GM04504 (cell line): ENCODE measurements at places on chromosomes 7 and 10.

GRCh38 chr7:113368256-113368655 is 249.9 kb upstream of the SMIM30 start:
- no peak for DNase-seq

- DNase-seq, result no peak
Measured at GRCh38 chr7:116193329-116194087, 16.8 kb upstream of the TES start.

GRCh38 chr10:49653273-49653929 is 26.1 kb upstream of the C10orf53 start:
- no peak for DNase-seq

- DNase-seq, result no peak
Measured at GRCh38 chr10:80730522-80730921, 192.8 kb downstream of the SH2D4B start.

- no peak for DNase-seq
Measured at GRCh38 chr7:860149-860548, 16.2 kb upstream of the GET4 start.

GRCh38 chr10:78512205-78512550 is 478.5 kb downstream of the RPS24 start:
- no peak for DNase-seq

DNA sequence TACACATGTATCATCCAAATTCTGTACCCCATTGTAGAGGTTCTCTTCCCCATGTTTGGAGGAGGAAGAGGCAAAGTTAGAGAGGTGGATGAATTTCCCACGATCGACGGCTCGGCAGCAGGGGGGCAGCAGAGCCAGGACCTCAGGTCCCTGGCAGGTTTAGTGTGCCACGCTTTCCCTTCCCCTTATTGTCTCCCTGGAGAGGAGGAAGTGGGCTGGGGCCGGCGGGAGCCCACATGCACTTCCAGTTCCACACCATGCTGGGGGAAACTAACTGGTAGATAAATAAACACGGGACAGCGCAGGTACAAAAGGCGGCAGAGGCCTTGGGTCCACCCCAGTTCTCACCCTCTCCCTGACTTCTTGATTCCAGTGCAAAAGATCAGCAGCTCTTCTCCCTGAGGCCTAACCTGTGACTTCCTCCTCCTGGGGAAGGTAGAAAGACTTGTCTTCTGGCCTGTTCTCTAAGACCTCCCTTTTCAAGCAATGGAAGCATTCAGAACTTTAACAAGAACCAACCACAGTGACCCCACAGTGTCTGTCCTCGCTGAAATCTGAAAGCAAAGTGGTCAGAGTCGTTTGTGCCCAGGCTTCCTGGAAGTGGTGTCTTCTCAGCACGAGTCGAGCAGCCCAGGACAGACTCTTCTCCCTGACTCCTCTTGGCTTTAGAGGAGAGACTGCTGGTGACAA is 30.5 kb upstream of the SRGN start:
- no peak for DNase-seq

DNA sequence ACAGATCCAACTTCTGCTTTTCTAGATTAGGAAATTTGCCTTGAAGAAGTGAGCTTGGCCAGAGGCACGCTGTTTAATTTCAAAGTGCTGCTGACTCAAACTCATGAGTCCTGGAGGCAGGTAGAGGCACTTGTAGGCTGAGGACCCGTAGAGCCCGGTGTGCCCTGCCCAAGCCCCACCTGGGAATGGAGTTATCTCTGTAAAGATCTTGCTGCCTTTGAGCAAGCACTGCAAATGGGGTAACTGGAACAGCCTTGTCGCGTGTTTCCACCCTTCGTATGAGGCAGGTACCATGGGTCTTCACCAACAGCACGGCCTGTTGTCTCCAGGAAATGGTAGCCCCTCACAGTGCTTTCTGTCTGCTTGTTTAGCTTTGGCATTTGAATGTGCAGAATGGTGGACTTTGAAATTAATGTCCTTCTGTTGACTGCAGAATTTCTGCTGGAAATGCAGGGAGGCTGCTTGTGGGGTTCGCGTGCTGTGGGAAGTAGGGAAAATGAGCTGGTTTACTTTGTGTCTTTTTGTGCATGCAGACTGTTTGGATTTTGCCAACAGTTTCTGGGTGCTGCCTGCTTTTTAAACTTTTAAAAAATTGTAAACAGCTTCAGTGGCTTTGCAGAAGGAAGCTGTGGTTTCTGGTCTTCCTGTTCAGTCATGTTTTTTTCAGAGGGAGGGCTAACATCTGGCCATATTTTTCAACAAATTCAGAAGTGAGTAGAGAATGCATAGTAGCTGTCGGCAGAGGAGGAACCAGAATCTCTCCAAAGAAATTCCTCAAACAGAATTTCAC is 27.2 kb downstream of the CCM2 start:
- DNase-seq, result peak; percentile 19

- DNase-seq, result no peak
Measured at GRCh38 chr10:77374189-77374656, 263.4 kb downstream of the KCNMA1 start.

- no peak for DNase-seq
Measured at GRCh38 chr7:43618073-43618472, 35.2 kb downstream of the STK17A start.

DNA sequence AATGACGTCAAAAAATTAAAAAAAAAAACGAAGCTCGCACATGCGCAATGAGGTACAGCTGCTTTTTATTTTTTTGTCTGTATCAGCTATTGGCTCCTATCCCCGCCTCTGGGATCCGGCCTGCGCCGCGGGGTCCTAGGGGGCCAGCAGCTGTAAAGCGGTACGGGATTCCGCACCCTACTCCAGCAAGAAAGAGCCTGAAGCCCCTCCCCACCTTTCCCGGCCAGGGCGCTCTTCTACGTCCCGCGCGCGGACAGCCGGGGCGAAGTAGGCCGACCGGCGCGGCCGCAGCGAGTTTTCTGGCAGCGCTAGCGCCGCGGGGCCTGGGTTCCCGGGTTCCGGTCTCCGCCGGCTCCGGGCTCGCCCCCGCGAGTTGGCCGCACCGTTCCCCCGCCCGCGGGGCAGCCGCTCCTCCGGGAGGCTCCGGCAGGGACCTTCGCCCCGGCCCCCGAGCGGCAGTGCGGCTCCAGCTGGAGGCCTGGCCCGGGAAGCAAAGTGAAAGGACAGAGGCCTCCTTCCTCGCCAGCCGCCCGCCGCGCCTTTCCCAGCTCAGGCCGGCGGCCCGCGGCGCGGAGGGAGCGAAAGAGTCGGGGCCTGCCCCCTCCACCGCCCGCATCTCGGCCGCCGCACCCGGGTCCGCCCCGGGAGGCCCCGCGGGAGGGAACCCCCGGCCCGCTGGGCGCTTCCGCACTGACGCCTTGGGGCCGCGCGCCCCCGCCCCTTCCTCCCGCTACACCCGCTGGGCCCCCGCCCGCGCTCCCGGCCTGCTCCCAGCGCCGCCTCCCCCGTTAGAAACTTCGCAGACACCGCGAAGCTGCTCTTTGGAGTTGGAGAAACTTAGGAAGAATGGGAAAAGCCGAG is 4.7 kb upstream of the SPAG6 start:
- peak; percentile 68 for DNase-seq

GRCh38 chr7:39465055-39465929 is 100.9 kb upstream of the YAE1 start:
- peak; percentile 28 for DNase-seq

GRCh38 chr10:88651101-88651551 is 13.1 kb upstream of the LIPF start:
- DNase-seq, result peak; percentile 70

DNA sequence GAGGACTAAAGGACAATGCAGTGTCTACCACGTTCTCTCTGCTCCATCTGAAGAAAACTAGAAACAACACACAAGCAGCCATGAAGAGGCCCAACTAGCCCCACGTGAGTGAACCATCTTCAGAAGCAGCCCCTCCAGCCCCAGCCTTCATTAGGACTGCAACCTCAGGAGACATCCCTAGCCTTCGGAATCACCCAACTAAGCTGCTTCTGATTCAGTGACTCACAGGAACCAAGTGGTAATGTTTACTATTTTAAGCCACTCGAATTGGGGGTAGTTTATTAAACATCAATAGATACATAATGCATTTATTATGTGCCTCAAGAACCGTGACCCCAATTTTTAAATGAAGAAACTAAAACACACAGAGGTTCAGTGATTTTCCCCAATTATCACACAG is 22.6 kb downstream of the ARHGAP12 start:
- DNase-seq, result no peak

DNA sequence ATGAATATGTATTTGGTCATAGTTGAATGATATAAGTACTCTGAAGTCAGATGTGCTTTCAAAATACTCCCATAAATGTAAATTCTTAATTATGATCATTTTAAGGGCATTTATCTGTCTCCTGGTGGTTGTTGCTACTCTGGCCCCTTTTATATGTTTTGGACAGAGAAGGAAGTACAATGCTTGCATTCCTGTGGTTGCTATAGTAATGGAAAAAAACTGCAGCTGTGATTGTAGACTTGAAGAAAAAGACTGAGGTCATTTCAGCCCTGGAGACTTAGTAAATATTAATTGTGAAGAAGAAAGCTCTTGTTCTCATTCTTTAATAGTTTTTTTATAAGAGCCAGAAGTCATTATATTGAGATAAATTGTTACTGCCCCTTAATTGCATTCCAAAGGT is 70.2 kb upstream of the FERD3L start:
- DNase-seq, result peak; percentile 51

DNA sequence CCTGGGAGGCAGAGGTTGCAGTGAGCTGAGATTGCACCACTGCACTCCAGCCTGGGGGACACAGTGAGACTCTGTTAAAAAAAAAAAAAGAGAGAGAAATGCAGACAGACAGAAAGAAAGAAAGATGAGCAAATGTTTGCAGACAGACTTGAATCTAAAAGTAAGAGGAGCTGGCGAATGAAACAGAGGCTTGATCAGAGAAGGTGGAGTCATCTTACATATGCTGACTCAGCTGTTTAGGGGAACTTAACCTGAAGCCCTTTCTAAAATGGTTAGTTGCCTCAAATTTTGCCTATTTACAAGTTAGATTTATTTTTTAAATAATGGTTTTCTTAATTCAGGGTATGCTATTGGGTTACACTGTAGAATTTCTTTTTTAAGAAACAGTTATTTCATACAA is 5.4 kb downstream of the FAM171A1 start:
- no peak for DNase-seq

DNA sequence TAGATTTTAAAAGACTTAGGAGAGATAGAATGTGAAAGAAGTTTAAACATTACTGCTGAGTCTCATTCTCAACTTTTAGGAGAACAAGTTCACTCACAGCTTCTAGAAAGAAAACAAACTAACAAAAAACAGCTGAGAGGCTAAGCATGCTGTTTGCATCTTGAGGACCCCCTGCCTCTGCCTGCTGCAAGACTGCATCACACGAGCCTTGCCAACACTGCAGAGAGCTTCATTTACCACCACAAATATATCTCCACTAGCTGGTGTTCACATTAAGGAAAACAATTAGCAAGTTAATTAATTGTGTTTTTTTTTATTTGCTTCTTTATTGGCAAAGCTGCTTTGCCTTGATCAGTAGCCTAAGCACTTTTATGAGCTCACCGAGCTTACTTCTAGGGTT is 336.6 kb upstream of the KIAA1217 start:
- DNase-seq, result no peak

GRCh38 chr10:133276100-133276434 is 601 bp downstream of the ADAM8 start:
- DNase-seq, result no peak

- DNase-seq, result no peak
Measured at GRCh38 chr7:131122394-131122793, 205.3 kb upstream of the MKLN1 start.

- no peak for DNase-seq
Measured at GRCh38 chr10:9766762-9767161, 1250.9 kb upstream of the CELF2 start.

- DNase-seq, result peak; percentile 86
Measured at GRCh38 chr7:20229646-20230500, 12.7 kb upstream of the MACC1 start.

- no peak for DNase-seq
Measured at GRCh38 chr10:113557903-113558321, 5.1 kb downstream of the HABP2 start.

GRCh38 chr10:35892526-35892925 is 250.4 kb upstream of the FZD8 start:
- no peak for DNase-seq

DNA sequence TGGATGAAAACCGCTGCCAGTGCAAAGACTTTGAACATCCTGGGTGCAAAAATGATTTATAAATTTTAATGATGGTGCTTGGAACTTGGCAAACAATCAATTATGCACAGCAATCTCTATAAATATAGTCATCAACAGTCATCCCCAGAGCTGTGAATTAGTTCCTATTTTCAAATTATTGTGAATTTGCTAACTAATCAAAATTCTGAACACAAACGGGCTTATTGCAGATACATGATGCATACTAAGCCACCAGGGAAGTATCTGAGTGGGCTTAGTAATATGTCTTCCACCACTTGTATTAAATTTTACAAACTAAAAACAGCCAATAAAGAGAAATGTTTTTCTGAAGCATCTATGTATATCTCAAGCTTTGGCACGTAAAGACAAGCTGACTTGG is 165.2 kb downstream of the CALCR start:
- no peak for DNase-seq

DNA sequence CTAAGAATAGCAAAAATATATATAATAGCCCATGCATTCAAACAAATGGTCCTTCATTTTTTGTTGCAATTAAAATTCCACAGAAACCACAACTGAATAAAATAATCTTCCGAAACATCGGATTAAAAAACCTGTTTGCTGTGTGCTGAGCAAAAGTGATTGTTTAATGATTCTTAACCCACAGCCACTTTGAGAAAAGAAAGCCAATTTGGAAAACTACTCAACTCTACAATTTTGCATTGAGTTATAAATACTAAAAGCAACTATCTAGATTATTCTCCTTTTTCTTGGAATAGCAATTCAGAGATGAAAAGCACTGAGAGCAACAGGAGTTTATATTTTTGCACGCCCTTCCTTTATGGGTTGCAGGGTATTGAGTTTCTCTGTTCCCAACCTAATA is 8.0 kb downstream of the ADRB1 start:
- DNase-seq, result no peak

DNA sequence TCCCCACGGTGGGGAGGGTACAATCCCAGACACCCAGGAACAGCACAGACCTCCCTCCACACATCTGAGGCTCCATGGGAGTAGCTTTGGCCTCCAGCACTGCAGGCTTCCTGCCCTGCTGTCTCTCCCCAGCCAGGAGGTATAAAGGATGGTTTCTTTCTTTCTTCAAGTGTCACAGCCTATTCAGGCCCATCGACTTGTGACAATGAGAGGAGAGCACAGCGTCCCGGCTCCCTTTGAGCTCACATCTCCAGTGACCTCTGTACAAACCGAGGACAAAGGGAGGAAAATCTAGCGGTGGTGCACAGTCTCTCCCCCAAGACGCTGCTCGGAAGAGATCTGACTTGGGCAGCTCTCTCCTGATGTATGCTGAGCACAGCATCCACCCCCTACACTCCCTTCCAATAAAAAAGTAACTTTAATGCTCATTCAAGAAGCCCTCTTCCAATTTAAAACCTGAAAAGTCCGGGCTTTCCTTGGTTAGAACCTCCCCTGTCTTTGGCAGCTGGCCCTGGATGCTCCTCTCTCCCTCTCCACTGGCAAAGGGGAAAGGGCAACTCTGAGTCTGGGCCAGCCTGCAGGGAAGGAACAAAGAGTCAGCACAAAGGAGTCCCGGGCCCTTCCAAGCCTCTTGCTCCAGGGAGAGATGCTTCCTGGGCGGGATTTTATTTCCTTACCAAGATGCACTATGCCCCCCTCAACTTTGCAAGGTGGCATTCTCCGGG is 18.0 kb downstream of the CHST15 start:
- no peak for DNase-seq
